SJSA1 (cell line): ENCODE measurements at places on chromosomes 16 and 17.

DNA sequence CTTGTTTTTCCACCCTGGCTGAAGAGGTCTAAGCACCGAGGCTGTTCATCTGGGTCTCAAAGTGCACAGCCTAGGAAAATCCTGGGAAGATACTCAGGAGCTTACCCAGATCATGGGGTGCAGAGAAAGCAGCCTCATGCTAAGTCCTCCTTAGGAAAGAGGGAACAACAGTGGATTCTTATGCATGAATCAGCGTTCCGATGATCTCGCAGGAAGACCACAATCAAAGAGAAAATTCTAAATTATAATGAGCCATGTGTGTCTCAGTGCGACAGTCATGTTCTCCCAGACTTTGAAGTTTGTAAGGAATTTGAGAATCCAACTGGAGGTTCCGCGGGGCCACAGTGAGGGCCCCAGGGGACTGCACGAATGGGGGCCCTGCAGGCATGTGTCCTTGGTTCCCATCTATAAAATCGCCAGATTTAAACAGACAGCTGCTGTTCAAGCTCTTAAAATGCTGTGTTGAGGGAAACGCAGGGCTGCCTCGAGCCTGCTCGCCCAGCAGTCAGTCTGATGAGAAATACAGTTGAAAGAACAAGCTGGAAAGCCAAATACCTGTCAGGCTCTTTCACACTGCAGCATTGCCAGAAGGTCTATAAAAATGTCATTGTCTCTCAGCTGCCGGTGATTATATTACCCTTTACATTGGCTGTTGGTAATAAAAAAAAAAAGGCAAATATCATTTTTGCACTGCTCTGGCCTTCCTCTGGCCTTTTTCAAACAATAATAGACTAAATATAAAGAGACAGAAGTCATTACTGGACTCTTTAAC, 152.1 kb downstream of the PMP22 start:
- DNase-seq, result no peak

GRCh38 chr17:79659376-79659775, 48.5 kb upstream of the RBFOX3 start:
- no peak for DNase-seq

- DNase-seq, result no peak
Observed at GRCh38 chr17:836151-836550, 54.0 kb downstream of the MRM3 start.

DNA sequence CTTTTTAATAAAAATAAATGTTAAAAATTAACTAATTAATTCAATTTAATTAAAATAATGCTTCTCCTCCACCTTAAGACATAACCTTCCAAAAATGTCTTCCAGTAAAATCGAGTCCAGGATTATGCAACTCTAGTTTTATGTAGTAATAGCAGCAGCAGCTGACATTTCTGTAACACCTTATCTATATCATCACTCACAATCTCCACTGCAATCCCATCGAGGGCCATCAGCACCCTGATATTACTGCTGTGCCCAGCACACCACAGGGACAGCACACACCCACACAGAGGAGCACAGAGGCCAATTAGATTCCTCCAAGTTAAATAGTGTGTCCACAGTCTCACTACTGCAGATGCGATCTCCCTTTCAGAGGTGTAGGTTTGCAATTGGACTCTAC, 2.9 kb downstream of the RPH3AL start:
- DNase-seq, result no peak

DNA sequence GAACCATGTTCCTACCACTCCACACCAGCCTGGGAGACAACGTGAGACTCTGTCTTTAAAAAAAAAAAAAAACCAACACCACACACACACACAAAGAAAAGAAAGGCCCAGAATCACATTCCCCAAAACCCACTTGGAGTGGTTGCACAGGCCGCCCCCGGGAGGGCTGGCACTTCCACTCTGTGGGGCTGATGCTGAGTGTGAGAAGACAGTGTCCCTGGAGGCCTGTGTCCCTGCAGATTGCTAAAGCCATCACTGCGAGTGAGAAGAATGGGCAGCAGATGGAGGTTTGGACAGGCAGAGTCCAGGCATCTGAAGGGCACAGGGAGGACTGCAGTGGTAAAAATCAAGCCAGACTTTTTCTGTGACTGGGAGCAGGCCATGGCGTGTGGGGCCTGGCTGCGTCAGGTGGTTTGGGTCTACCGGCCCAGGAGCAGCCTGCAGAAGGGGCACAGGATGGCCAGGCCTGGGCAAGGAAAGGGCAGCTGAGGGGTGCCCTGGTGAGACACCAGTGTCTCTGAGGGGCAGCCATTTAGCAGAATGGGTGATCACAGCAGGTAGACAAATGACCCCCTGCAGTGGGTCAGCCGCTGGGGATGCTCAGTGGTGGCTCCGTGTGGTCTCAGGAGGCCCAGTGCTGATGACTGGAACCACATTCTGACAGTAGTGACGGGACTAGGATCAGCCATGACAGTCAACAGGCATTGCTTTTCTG, 13.1 kb downstream of the CTRB2 start:
- peak; percentile 33 for DNase-seq

DNA sequence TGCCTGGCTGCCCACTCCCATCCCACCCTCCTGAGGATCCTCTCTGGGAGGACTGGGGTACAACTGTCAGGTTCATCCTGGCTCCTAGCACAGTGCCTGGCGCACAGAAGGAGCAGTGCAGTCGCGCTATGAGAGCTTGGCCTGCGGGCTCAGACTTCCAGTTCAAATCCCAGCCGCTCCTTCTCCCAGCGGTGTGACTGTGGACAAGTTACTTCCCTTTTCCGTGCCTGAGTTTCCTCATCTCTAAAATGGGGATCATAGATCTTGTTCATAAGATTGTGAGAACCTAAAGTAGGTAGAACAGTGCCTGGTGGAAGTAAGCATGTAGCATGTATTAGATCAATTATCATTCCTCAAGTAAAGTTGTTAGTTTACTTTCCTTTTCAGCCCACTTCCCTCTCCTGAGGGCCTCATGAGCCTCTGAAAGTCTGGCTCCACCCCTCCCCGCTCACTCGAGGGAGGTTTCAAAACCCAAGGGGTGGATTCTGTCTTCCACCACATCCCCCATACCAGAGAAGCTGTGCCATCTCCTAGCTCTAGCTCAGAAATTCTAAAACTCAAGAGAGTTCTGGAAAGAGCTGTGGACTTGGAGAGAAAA, 19.9 kb upstream of the COL1A1 start:
- DNase-seq, result peak; percentile 74

GRCh38 chr16:13421726-13422125, 498.2 kb upstream of the ERCC4 start:
- no peak for DNase-seq

DNA sequence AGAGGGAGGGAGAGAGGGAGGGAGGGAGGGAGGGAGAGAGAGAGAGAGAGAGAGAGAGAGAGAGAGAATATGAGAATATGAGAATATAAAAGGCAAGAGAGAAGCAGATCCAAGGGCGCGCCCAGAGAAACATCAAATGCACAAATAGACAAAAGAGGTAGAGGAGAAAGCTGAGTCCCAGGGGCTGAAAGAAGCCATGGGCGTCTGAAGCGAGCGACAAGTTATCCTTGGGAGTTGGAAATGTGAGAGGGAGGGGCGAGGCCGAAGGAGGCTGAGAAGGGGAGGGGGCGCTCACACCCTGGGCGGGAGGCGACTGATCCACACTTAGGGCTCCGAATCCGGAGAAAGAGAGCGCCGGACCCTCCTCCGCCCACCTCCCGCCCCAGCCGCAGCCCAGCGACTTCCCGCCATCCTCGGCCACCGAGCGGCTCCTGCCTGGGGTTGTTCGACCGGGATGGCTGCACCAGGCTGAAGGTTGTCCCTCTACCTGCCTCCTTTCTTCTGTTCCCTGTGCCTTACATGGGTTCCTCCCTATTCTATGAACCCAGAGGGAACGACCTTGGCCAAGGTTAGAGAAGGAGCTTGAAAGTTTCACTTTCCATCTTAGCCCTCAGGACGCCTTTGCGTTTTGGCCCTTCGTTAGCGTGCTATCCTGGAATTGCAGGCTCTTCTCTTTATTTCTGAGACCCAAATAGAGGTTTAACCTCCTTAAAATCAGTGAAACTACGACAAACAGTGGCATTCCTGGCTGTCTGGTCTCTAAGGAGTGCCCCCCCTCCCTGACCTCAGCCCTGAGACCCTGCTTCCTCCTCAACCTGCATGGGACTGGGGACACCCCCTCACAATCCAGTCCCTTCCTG, 21.2 kb upstream of the HOXB9 start:
- no peak for DNase-seq

DNA sequence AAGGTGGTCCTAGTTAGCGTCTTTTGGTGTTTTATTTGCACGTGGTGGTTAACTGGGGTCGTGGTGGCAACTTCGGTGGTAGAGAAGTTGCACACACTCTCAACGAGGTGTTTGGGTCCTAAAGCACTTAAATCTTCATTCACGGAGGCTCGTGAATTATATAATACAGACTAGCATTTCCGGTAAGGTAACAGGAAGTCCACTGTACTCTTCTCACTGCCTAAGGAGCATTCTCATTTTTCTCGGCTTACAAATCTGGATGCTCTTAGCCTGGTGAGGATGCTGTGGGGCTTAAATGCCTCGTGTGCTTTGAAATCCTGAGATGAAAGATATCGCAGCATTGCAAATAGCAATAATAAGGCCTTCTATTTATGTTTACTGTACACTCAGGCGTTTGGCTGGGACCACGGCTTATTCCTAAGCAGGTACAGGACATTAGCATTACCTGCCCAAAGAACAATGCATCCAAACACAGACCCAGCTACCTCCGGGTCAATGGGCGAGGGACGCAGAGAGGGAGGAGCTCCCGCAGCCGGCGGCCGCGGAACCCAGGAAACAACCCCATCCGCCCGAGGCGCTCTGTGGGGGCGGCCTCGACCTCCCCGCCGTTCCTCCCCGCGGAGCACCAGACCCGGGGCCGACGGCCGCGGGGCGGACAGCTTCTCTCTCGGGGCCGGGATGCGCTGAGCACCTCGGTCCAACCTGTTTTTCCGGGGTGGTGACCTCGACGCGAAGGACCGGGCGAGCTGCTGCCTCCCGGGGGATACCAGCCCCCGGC, 856 bp downstream of the DNAJA2 start:
- peak; percentile 46 for DNase-seq

DNA sequence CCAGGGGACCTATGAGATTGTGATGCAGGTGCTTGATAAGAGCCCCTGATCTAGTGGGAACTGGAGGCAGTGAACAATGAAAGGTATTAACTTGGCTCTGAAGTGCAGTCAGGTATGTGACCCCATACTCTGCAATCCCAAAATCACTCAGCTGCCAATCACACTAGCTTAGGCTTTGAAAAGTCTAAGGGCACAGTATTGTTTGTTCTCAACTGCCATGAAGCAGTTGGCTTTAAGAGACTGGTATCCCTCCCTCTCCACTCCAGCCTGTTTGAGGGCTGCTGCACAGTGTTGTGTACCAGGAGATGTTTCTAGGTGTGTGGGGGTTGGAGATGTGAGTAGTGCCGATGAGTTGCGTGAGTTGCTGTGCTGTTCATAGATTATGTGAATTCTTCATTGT, 2.4 kb downstream of the YPEL2 start:
- peak; percentile 49 for DNase-seq

GRCh38 chr16:46768809-46769208, 20.7 kb upstream of the MYLK3 start:
- no peak for DNase-seq

- no peak for DNase-seq
Observed at GRCh38 chr17:38872671-38873385, 3.0 kb downstream of the LASP1 start.

DNA sequence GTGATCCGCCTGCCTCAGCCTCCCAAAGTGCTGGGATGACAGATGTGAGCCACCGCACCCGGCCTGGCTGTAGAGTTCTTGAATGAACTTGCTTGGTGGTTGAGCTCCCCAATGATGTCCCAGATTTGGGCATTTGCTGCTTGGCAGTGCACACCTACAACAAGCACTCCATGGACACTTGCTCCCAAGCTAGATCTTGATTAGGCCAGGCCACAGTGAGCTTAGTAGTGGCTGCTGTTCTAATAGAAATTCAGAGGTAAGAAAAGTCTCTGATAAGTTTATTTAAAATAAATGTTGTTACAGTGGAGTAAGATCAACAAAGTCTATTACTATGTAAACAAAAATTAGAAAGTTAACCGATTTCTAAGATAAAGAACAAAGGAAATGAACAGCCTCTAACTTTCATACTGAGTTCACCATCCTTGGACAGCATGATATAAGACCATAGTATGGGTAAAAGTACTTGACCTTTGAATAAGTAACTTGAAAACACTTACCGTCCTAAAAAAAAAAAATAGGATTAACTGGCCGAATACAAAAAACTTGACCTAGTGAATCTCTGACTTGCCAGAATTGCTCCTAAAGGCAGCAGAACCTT, 951 bp downstream of the TMED6 start:
- DNase-seq, result no peak
